Upper lobe of right lung (tissue), 1 donor: ENCODE measurements at places on chromosomes 5 and 9.

DNA sequence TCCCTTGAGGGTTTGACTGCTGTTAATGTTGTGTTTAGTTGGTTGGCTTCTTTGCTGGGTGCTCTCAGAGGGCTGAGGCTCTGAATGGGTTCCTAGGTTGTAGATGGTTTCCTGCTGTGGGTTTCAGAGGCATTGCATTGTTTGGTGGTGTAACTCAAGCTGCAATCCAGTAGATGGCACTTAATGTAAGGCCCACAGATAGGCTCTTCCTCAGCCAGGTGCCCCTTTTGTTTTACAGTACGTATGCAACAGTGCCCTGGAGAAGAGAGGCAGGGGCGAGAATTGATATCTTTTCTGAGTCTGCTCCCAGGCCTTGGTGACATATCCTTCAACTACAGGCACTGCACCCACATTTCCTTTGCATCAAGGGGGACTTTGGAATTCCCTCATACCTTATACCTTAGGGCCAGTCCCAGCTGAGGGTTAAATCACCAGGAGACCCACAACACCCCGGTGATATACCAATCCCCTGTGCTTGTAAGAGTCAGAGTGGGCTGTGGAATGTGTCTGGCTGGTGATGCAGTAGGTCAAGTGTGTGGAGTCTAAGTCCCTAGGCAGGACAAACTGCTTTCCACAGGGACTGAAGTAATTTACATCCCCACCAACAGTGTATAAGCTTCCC is 7.0 kb upstream of the UGT3A2 start:
- DNase-seq: no peak

DNA sequence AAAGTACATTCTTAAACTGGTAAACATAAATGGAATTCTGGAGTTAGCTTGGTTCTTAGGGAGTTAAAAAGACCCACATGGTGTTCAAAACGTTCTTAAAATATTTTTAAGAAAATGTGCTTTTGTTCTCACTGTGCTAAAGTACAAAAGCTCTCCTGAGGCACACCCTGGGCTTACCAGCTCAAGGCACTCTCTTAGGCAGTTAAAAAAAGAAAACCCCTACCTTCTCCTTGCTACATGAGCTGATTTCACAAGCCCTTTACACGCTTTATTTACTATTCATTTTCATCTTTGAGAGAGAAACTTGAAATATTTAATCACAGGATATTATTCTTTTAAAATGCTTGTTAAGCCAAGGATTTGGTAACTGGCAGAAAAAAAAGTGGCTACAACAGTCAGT is 723.3 kb upstream of the GRAMD2B start:
- DNase-seq: no peak

GRCh38 chr5:60929024-60929423 is 15.8 kb downstream of the ERCC8 start:
- DNase-seq: no peak

DNA sequence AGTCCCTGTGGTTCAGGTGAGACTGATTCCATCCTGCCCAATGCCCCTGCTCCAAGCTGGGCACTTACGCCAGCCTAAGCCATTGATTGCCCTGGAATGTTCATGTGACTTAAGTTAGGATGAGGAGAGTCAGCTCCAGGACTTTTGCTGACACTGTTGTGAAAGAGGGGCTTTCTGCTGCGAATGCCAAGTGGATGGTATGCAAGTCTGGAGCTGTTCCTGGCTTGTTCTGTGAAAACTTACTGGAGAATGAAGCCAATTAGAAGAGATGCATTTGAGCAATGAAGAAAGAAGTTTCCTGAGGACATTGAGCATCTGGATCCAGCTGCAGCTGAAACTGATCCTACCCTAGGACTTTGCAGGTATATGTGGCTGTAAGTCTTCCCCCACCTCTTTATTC is 61.2 kb upstream of the ZFR start:
- no peak for DNase-seq

DNA sequence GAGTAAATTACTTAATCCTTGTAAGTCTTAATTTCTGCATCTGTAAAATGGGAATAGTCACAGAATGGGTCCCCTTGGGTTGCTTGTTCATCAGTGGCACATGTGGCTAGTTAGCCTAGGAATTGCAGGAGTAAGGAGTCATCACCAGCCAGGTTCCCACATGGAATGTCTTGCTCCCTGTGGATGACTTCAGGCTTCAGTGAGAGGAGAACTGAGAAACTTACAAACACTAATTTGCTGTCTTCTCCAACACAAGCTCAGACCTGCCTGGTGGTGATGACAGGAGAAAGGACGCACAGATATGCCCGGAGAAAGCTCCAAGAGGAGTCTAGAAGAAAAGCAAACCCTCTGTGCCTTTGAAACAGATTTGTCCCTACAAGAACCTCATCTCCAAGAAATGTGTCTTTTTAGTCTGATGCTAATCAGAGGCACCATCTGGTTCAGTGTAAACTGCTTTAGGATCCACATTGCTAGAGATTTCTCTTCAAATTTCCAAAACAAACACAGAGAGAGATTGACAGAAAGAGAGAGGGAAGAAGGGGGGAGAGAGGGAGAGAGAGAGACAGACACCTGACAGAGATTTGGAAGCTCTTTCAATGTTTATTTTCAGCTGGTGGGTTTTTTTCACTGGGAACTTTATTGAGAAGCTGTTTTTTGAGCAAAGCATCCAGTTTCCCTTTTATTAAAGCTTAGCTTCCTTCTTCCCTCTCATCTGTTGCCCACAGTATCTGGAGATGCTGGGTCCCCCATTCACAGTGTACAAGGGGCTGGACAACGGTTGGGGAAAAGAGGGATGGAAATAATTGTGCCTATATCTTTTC is 128.3 kb downstream of the DOCK2 start:
- DNase-seq: no peak

DNA sequence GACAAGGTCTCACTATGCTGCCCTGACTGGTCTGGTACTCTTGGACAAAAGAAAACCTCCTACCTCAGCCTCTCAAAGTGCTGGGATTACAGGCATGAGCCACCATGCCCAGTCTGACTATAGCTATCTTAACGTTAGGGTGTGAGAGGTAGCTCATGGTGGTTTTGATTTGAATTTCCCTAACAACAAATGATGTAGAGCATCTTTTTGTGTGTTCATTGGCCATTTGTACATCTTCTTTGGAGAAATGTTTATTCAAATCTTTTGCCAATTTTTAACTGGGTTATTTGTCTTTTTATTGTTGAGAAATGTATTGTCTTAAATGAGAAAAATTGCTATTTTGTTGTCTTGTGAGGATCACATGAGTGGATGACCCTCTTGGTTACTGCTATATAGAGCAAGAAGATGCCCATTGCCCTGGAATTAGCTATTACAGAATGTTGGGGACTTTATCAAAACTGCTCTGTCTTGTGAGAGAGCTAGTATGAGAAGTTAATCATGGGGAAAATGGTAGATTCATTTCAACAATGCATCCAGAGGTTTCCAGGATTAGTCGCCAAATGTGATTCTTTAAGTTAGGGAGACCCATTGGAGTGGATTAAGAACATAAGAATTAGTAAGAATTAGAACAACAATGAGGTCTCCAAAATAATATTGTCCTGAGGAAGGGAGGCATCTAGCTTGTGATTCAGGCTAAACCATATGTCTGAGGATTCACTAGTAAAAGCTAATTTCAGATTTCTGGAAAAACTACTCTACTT is 124.3 kb upstream of the MOCS2 start:
- no peak for DNase-seq
